Osteoblast (primary cell): ENCODE measurements at places on chromosomes 2 and 18. TPM values are rescaled to one million over a fixed set of nuclear protein-coding genes. Genes with fewer than 3 reads are reported as not detected.

Gene FEV
- total RNA-seq = not detected in 2 replicates

Gene REG3G
- total RNA-seq = not detected in 2 replicates

Gene TMEM131
- total RNA-seq = 30.0 and 41.8 TPM in 2 replicates

Gene CFC1
- not detected in 2 replicates for total RNA-seq

Gene CREG2
- total RNA-seq = 0.29 and 0.36 TPM in 2 replicates

Gene NRP2
- 145 and 183 TPM in 2 replicates for total RNA-seq

Gene GPR45
- total RNA-seq = not detected in 2 replicates

Gene KYNU
- total RNA-seq = 5.9 and 10.9 TPM in 2 replicates

Gene HRH4
- under 0.01 TPM in 2 replicates for total RNA-seq
